NB4 (cell line): ENCODE measurements at places on chromosomes 13 and 19.

DNA sequence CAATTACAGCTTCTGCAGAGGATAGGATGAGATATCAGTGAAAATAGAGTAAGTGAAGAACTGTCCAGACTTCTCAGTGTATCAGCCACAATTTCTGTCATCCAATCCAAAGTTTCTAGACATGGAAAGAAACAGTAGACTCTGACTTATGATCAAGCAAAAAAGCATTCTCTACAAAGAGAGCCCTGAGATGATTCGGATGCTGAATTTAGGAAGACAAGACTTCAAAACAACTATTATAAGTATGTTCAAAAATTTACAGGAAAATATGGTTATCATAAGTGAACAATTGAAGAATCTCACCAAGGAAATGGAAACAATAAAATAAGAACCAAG, 238.2 kb upstream of the IRS2 start:
- DNase-seq: no peak

DNA sequence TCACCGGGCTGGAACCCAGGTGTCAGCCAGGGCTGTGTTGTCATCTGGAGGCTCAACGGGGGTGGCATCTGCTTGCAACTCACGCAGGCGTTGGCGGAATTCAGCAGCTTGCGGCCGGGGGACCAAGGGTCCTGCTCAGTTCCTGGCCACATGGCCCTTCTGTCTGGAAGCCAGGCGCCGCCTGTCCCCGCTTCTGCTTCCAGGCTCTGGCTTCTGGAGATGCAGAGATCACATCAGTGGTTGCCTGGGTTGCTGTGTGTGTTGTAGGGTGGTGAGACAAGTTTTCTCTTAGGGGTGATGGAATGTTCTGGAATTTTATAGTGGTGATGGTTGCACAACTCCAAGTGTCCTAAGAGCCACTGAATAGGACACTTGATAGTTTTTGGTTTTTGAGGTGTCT, 5.0 kb downstream of the ADAT3 start:
- no peak for DNase-seq

DNA sequence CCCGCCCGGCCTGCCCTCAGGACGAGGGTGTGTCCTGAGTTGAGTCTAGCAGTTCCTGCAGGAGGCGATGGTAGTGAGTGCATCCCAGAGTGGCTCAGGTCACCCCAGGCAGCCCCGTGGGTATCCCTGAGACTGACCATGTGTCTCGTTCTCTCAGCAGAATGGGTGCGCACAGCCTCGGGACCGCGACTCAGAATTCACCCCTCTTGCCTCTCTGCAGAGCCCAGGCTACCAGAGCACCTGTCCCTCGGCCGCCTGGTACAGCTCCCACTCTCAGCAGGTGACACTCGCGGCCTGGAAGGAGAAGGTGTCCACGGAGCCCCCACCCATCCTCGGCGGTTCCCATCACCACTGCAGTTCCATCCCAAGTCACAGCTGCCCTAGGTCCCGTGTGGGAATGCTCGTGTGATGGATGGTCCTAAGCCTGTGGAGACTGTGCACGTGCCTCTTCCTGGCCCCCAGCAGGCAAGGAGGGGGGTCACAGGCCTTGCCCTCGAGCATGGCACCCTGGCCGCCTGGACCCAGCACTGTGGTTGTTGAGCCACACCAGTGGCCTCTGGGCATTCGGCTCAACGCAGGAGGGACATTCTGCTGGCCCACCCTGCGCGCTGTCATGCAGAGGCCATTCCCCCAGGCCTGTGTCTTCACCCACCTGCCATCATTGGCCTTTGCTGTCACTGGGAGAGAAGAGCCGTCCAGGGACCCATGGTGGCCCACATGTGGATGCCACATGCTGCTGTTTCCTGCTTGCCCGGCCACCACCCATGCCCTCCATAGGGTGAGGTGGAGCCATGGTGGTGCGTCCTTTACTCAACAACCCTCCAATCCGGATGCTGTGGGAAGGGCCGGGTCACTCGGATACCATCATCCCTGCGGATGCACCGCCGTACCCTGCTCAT, 87.1 kb upstream of the MCF2L start:
- DNase-seq: no peak

- DNase-seq: no peak
Observed at GRCh38 chr13:98577836-98578285, 954 bp upstream of the STK24 start.

GRCh38 chr13:56988543-56988942, 152.2 kb upstream of the PRR20A start:
- no peak for DNase-seq

DNA sequence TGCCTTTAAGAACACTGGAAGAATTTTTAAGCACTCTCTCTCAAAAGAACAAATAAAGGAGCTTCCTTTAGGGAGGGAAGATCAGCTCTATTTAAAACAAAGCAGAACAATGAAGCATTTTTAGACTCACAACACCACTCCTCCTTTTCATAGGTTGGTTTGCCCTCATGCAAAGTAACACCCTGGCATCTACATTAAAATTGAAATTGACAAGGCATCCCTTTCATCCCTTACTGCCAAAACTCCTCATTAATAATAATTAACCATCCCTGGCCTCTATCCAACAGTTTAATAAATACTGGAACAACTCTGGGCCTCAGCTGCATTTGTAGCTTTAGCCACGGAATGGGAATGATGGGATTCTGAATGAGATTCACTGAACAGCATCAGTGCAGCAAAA, 929.1 kb downstream of the PCDH9 start:
- DNase-seq: no peak

DNA sequence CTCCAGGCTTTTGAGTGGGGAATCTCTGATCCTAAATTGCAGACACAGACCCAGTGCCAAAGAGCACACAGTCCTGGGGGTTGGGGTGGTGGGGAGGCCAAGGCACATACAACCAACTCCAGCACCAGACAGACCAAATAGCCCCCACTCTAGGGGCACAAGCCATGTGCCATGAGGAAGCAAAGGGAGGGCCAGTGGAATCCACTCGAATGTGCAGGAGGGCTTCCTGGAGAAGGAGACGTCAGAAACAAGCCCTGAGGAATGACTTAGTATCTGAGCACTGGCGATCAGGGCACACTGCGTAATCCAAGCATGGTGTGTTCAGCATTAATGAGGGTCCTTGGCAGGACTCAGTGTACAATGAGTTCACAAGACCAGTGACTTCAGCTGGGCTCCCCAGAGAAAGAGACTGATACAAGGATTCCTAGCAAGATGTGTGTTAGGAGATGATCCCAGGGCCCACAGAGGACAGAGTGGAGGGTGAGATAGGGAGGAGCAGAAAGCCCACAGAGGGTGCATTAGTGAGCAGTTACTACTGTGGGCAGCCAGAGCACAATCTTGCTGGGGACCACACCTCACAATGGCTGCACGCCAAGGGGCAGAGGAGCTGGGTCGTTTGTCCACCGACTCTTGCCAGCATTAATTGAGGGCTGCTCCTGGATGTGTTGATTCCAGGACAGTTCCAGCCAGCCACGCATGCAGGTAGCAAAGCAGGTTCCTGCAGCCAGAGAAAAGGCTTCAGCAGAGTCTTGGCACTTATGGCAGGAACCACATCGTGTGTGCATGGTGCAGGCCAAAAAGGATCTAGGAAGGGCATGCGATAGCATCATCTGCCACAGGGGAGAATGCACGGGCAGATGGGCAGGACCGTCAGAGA, 152.6 kb upstream of the VSTM2B start:
- no peak for DNase-seq

DNA sequence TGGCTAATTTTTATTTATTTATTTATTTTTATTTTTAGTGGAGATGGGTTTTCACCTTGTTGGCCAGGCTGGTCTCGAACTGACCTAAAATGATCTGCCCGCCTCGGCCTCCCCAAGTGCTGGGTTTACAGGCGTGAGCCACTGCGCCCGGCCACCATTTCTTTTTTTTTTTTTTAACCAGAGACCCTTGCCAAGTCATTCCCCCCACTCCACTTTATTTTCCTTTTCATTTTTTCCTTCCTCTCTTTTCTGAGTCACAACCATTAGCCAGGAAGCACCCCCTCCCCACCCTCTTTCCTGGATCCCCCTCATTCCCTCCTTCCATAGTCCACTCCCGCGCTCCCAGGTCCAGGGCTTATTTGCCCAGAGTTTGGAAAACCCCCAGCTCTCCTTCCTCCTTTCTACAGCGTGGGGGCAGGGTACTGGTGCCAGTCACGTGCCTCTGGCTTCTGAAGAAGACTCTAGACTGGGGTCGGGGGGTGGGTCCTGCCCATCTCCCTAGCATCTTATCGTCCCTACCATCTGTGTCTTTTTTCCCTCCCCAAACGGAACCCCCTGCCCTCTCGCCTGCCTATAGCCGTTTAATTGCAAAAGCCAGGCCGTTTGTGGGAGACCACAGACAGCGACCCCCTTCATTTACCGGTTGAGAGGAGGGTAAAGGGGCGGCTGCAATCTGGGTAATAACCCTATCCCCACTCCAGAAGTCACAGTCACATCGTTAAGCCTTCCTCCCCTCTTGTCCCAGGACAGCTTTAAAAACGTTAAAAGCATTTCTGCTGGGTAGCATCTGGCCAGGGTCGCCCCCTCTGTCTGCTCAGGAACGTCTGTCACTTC, 1.1 kb upstream of the CALR start:
- peak; percentile 99 for DNase-seq

DNA sequence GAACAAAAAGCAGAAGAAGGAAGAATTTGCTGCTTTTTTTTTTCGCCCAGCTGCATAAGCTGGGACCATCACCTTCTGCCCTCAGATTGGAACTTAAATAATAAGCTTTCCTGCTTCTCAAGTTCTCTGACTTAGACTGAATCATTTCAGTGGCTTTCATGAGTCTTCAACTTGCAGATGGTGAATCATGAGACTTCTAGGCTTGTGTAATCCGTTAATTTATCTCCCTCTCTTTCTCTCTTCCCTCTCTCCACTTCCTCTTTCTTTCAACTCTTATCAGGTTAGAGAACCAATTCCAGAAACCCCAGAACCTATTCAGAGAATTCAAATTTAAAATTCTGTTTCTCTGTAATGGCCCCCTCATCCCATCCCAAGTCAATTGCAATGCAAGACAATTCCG, 1153.7 kb downstream of the PCDH9 start:
- peak; percentile 67 for DNase-seq

- peak; percentile 79 for DNase-seq
Observed at GRCh38 chr19:13849991-13850909, 26.7 kb upstream of the NANOS3 start.

DNA sequence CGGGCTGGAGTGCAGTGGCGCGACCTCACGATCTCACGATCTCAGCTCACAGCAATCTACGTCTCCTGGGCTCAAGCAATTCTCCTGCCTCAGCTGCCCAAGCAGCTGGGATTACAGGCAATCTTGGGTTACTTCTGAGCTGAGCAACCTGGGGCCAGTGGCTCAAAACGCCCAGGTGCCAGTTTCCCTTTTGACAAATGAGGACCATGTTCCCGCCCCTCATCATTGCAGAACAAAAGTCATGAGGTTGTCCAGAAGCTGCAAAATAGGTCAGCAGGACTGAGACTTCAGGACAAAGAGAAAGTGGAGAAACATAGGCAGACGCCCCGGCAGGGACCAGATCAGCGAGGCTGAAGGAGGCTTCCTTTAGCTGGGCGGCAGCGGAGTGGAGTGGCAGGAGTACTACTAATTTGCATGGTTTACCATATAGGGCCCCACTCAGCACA, 3.3 kb upstream of the ADGRE5 start:
- no peak for DNase-seq

DNA sequence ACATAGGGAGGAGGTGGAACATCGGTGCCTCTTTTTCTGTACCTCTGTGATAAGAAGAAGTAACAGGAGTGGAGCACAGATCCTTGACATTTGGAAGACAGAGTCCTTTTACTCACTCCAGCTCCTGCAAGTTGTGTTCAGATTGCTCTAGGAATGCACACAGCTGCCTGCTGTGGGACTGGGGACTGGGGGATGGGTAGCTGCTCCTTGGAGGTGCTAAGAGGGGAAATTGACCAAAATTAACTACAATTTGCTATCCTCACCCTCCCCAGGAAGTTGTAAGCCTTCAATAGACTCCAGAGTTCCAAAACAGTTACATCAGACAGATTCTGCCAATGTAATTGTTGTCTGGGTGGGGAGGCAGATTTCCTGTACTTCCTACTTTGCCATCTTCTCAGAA, 317.9 kb downstream of the MTUS2 start:
- no peak for DNase-seq

DNA sequence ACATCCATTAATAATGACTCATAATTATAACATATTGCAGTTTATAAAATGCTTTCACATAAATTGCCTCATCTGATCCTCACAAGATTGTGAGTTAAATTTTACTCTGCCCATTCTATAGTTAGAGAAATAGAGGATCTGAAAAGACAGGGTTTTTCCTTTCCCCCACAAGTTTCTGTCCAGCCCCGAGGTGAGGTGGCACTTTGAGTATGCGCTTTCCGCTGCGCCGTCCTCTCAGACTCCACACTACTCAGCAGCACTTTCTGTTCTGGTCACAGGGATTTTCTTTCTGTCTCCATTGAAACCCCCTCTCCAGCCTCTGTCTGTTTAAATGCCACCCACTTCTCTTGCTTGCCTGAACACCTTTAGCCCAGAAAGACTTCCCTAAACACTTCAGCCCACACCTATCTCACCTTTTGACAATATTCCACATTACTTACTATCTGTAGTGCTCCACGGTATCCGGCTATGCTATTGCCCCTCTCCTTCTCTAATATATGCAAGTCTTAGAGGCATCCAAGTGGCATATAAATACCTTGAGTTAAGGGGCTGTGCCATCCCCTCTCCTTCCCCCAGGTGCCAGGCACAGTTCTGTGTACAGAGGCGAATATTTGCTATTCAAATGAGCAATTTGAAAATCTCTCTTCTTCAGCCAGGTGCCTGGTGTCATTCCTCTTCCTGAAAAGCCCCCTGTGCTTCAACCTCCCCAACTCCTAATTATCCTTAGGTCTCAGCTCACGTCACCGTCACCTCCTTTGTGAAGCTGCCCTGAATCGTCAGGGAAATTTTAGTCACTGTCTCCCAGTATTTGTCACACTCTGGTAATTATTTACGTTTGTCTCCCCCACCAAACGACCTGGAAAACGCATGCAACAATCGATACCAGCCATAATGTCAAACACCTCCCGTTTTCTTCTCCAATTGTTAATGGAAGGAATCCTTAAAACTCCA, 268.7 kb downstream of the NHLRC3 start:
- DNase-seq: no peak

DNA sequence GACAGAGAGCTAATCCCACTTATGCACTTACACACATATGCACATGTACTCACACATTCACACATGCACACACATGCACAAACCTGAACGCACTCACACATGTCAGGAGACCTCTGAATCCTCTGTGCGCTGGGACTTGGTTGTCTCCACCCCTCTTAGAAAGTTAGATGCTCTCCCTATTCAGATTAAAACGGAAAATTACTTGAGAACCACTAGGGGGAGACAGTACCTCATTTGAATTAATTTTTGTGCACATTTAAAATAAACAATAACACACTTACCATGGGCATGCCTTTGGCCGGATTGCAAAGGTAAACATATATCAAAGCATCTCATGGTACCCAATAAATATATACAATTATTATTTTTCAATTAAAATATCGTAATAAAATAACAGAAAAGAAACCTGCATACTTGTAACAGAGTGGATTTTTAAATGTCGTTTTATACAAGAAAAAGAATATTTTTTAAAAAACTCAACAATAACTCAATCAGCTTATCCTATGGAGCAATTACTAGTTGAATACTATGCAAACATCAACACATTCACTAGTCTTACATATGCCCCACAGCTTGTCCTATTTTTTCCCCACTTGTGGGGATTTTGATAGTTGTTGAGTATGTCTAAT, 9.5 kb upstream of the LILRB4 start:
- peak; percentile 56 for DNase-seq

- no peak for DNase-seq
Observed at GRCh38 chr13:33919120-33919519, 101.2 kb downstream of the RFC3 start.
